Fibroblast of skin of scalp (primary cell): ENCODE measurements at places on chromosomes 1 and 21.

DNA sequence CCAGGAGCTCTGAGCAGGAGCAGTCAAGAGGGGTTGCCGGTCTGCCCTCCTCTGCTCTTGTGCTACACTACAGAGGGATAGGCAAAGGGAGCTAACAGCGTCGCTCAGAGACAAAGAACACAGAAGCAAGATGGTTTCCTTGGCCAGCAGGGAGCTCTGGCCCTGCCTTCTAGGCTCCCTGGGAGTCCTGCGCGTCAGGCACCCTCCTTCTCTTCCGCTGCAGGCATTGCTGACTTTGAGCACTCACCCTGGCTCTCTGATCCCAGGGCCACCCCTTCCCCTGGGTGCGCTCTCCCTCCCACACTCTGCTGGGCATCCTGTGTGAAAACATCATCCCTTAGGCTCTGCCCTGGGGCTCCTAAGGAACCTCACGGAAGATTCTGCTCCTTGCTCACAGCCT lies 489 bp downstream of the TNNI1 start:
- DNase-seq, result no peak

- no peak for DNase-seq
Measured at GRCh38 chr1:8910914-8911313, 32.4 kb upstream of the ENO1 start.

GRCh38 chr1:26787381-26787705 lies 407 bp upstream of the PIGV start:
- peak; percentile 53 for DNase-seq

DNA sequence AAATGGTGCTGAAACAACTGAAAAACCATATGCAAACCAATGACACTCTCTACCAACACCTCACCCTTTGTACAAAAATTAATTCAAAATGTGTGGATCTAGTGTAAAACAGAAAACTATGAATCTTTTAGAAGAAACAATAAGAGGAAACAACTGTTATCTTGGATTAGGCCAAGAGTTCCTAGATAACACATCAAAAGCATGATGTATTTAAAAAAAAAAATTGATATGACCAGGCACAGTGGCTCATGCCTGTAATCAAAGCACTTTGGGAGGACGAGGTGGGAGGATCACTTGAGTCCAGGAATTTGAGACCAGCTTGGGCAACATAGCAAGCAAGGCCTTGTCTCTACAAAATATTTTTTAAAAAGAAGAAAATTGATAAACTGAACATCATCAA lies 79.0 kb downstream of the EIF4G3 start:
- DNase-seq, result no peak

- no peak for DNase-seq
Measured at GRCh38 chr1:84947536-84948410, 49.1 kb downstream of the MCOLN2 start.

GRCh38 chr21:39503123-39503762 lies 51.5 kb downstream of the SH3BGR start:
- DNase-seq, result no peak

GRCh38 chr1:31936981-31937299 lies 1.2 kb downstream of the PTP4A2 start:
- no peak for DNase-seq

GRCh38 chr1:24544239-24544638 lies 11.6 kb upstream of the NCMAP start:
- DNase-seq, result no peak

DNA sequence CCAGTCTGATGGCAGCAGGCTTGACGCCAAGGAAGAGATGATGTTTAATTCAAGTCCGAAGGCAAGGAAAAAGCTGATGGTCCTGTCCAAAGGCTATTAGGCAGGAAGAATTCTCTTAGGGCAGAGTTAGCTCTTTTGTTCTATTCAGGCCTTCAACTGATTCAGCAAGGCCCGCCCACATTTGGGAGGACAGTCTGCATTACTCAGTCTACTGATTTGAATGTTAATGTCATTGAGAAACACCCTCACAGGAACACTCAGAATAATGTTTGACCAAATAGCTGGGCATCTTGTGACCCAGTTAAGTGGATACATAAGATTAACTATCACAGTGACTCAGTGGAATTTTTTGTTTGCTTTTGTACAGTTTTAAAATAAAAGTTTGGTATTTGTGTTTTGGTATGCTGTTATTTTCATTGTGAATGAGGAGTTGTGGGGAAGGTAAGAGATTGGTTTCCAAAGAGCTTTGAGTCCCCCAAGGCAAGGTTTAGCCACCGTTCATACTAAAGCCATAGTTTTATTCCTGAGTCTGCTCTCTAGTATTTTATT lies 1.7 kb upstream of the ZNF691 start:
- DNase-seq, result no peak

- no peak for DNase-seq
Measured at GRCh38 chr21:42247716-42248115, 28.8 kb downstream of the ABCG1 start.
